ENCODE measurements at places on chromosomes 5 and 9. TPM values are rescaled to one million over a fixed set of nuclear protein-coding genes. Genes with fewer than 3 reads are reported as not detected.

Gene CARTPT
- total RNA-seq = not detected

Gene PCDHA9
- total RNA-seq = not detected

Gene CCL27
- not detected for total RNA-seq

- DNase-seq = no peak
Measured at GRCh38 chr5:80116465-80116864, 81.3 kb downstream of the THBS4 start.

DNA sequence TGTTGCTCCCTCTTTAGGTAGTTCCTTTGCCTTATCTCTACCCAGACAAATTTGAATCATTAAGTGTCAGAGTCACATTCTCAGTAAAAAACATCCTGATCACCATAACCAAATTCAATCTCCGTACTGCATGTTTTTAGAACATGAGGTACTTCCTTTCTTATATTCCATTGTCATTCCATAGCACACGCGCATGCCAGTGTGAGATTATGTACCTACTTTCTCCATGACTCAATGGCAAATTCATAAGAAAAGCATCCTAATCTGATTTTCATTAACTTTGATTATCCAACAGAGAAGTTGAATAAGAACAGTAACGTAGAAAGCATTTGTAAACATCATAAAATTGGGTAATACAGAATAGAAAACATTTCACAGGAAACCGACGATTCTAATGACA lies 1118.6 kb upstream of the CDH9 start:
- peak; percentile 72 for DNase-seq

GRCh38 chr9:18994263-18994916 lies 38.6 kb downstream of the SAXO1 start:
- no peak for DNase-seq

DNA sequence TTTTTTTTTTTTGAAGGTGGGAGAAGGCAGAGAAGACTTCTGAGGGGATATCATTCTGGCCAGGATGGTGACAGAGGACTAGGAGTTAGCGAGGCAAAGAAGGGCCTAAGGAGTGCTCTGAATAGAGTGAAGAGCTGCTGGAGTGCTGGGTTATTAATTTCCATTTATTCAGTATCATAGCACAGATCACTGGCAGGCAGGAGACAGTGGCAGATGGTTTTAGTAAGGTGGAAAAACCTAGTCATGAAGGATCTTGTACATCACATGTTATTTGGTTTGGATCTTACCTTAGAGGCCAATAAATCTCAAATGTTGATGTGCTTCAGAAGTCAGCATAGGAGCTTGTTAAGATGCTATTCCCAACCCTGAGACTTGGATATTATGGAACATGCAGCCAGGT lies 165.5 kb downstream of the TTLL11 start:
- no peak for DNase-seq

GRCh38 chr9:130336885-130337284 lies 71.3 kb downstream of the HMCN2 start:
- DNase-seq = no peak

All from endothelial cell of umbilical vein (primary cell).